ENCODE measurements at places on chromosomes 11 and 22.

DNA sequence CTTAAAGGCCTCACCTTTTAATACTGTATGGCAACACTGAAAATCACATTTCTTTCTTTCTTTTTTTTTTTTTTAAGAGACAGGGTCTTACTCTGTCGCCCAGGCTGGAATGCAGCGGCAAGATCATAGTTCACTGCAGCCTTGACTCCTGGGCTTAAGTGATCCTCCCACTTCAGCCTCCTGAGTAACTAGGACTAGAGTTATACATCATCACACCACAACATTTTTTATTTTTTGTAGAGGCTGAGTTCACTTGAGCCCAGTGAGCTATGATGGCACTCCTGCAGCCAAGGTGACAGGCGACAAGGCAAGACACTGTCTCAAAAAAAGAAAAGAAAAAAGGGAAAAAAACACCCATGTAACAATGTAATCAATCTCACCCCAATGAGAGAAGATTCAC lies 10.0 kb downstream of the ARFGAP3 start:
- no peak for DNase-seq

DNA sequence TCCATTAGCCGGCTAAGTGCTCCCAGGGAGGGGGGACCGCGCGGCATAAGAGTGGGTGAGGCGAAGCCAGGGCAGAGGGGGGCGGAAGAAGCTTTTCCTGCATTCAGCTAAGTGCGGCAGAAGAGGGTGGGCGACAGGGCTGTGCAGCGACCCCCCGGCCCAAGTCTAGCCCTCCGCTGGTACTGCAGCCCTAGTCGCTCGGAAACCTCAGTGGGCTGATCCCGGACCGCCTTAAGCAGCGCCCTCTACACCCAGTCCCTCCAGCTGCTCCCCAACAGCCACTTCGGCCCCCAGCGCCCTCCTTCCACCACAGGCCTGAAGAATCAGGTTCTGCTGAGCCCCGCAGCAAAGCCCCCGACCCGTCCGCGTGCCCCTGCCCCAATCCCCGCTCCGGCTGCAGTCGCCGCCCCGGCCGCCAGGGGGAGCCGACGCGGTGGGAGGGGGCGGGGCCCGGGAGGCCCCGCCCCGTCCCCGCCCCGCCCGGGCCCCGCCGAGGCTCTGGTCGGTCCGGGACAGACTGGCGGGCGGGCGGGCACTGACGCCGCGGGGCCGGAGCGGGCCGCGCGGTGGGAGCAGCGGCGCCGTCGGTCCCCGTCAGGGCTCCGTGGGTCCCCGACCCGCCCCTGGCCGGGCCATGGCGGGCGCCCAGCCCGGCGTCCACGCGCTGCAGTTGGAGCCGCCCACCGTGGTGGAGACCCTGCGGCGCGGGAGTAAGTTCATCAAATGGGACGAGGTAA lies at the start of gene PLCB3:
PLCB3 (plus strand) TSS at position 515 of the 737 bp plus-strand sequence; CDS start at position 635, 120 bp downstream.
- no peak for DNase-seq

GRCh38 chr11:134036492-134037045 lies 32.3 kb upstream of the JAM3 start:
- no peak for DNase-seq

- DNase-seq, result no peak
These were observed 321.7 kb upstream of the PLET1 start for GRCh38 chr11:112582366-112582765.

DNA sequence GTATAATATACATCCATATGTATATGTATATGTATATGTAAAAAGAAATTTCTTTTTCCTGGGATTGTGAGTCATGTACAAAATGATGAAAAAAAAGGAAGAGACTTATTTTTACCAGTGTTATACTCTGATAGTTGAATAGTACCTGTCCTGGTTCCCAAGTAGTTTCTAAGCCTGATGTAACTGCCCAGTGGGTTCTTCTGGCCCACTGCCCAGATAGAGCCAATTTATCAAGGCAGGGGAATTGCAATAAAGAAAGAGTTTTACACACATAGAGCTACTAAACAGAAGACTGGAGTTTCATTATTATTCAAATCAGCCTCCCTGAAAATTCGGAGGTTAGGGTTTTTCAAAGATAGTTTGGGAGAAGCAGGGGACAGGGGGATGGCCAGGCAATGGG lies 29.1 kb upstream of the NARS2 start:
- DNase-seq, result no peak
